ENCODE measurements at places on chromosomes 12 and 14.

- DNase-seq: no peak
These were observed 92.4 kb upstream of the TMEM260 start for GRCh38 chr14:56487090-56487667.

DNA sequence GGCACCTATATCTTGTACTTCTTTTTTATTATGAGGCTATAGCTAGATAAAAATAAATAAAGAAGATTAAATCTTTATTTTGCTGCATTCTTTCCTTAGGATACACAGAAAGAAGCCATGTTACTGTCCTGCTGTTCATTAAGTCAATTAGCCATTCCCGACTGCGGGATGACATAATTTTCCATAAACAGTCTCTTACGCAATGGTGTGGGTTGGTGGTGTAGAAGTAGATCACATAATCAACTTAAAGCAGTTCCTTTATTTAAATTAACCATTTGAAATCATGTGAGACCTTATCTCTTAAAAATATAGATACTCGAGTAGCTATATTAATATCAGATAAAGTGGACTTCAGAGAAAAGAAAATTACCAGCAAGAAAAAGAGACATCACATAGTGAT is 40.2 kb downstream of the TAOK3 start:
- no peak for DNase-seq

- no peak for DNase-seq
These were observed 5.1 kb downstream of the RESF1 start for GRCh38 chr12:31964280-31964679.

DNA sequence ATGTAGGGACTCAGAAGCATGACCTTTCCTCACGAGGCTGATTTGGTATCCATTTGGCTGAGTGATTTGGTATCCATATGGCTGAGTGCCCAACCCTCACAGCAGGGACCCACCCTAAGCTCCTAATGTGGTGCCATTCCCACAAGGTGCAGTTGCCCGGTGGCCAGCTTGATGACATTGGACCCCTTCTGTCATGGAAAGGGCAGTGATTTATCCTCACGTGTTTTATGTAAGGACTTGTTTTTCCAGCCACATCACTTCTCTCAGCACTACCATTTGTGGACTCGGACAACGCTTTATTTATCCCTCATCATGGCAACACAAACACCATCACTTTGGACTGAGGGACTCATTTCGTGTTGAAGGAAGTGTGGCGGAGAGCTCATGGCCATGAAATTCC is 8.5 kb upstream of the CDC42BPB start:
- no peak for DNase-seq

DNA sequence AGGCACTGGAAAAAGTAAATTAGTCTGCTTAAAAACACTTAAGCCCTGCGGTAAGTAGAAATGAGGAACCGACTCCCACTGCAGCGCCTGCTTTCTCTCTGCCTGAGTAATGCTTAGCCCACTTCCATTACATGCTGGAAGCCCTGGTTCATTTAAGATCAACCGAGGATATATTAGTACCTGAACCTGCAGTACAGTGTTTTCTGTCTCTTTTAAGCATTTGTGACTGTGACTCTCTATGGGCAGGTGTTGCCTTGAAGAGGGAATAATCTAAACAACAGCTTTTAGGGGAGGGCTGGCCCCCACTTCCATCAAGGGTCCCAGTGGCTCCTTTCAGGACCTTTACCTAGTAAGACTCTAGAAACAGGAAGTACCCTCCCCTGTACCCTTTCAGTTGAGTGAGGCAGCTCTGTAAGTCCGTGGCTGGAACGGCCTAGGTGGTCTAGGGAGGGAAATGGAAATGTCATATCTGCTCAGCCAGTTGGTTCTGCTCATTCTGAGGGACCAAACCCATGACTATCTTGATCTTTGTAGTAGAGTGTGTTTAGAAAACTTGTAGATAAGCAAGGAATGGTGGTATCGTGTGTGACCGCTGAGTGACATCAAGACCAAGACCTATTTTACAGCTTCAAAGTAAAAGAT is 56.2 kb downstream of the FNTB start:
- no peak for DNase-seq

DNA sequence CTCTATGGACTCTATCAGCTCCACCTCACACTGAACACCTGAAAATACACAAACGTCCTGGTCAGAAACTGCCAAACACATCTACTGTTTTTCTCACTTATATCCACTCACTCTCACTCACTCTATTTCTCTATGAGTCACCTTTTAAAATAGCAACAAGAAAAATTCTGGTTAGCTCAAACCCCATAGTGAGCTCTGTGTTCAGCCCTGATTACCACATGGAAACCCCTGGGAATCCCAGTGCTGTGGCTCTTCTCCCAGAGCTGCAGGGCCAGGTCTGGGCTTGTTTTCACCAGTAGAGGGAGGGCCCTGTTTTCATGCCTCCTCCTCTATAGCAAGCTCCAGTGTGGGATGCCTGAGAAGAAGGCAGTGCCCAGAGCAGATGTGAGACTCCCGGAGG is 1126.1 kb downstream of the TMEM121 start:
- DNase-seq: no peak

Data from left ventricle myocardium inferior (tissue), 1 donor.